SK-N-SH treated with all-trans-retinoic acid at 6 μM for 48 hours (cell line): ENCODE measurements at places on chromosomes 3 and 15.

DNA sequence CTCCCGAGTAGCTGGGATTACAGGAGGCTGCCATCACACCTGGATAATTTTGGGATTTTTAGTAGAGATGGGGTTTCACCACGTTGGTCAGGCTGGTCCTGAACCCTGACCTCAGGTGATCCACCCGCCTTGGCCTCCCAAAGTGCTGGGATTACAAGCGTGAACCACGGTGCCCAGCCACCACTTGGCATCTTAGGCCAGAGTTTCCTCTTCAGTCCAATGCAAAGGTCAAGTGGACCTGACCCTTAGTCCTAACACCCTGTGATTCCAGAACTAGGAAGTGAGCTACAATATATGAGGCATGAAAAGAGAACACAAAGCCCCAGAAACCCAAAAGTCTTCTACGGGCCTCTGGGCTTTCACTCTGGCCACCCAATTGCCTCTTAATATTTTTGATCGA lies 5.3 kb downstream of the MYLK start:
- no peak for ATAC-seq

GRCh38 chr3:128425142-128425845 lies 41.4 kb downstream of the DNAJB8 start:
- ATAC-seq = no peak

- peak; percentile 88 for ATAC-seq
These were observed 62.7 kb upstream of the CD47 start for GRCh38 chr3:108153451-108153981.

GRCh38 chr3:56086355-56086754 lies 381.9 kb downstream of the ERC2 start:
- ATAC-seq = no peak

GRCh38 chr3:97968376-97968775 lies 3.9 kb downstream of the RIOX2 start:
- no peak for ATAC-seq

DNA sequence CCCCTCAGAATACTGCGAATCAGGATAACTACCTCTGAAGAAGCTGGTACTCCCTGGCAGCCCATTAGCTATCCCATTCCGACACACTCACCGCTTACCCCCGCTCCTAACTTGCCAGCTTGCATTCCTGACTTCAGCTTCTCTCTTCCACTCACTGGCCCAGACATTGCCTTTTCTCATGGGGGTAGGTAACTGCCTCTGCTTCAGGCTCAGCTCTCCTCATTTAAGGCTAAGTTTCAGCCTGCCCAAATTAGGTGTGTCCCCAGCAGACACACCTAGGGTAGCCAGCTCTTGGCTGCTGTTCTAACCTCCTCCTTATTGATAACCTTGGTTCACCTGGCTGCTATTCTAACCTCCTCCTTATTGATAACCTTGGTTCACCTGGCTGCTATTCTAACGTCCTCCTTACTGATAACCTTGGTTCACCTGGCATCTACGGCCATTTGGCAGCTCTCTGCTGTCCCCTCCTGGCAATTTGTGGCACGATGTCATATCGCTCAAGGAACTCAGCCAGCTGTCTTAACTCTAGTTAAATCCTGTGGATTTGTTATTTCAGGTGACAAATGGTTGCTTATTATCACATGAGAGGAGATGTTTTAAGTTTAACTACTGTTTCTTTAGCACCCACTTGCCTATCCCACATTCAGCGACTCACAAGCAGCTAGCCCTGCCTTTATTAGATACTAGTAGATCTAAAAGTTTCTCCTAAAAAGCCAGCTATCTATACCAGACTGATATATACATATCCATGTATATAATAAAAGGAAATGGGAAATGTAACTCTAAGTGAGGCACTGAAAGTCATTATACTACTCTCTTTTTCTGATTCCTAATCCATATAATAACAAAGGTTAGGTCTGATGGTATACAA lies 106.5 kb upstream of the ACP3 start:
- ATAC-seq = peak; percentile 36; the same call in 1 of the 3 replicates

- no peak for ATAC-seq
These were observed 19.1 kb downstream of the SLC12A6 start for GRCh38 chr15:34318277-34319079.

- no peak for ATAC-seq
These were observed 42.9 kb downstream of the UACA start for GRCh38 chr15:70720228-70721016.

DNA sequence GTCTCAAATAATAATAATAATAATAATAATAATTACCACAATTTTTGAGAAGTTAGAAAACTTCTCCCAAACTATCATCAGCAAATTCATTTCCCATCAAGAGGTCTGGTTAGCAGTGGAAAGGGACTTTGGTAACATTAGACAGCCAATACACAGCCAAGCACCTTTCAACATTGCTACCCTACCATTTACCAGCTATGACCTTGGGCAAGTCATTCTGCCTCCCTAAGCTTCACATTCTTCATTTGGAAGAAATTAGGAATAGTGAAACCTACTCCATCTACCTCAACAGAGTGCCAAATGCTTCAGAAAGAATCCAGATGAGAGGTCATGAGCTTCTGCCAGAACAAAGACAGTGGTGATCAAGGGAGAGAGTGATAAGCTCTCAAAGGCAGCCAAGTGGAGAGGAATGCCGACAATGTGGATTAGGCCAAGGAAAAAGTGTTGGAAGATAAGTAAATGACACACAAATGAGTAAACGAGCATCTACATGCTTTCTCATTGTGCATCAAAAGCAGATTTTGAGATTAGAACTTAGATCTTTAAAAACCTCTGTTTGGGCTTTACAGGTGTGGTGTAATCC lies 42.9 kb upstream of the LPP start:
- no peak for ATAC-seq

DNA sequence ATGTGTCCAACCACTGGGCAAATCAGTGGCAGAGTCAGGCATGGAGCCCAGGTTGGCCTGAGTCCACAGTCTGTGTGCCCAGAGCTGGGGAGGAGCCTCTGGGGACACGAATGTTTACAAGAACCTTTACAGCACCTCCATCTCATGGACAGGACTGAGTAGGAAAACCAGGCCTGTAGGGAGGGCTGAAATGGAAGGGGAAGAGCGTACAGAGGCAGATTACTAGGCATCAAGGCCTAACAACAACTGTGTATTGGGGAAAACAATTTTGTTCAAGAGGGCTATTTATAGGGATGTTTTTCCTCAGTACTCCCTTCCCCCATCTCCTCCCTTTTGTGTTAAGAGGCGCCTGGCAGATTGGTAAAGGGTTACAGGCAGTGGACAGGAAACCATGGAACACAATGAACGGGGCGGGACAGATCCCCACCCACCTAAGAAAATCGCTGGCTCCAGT lies 15.1 kb upstream of the ARHGAP31 start:
- ATAC-seq = no peak

DNA sequence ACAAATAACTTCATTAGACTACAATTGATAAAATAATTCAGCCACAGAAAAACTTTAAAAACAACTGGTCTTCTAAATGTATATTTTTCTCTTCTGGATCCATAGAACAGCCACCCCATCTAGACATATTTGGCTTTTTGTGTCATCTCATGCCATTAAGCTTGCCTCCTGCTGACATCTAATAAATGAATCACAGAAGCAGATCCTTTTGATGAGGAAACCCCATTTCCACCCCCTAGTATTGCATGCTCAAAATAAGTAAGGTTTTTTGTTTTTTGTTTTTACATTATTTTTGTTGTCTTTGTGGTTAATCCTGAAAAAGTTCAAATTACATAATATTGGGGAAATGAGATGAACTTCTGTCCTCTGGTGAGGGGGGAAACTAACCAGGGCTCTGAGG lies 94.8 kb downstream of the DUT start:
- no peak for ATAC-seq

- ATAC-seq = peak; percentile 12
These were observed 447 bp upstream of the SHQ1 start for GRCh38 chr3:72848703-72849081.

DNA sequence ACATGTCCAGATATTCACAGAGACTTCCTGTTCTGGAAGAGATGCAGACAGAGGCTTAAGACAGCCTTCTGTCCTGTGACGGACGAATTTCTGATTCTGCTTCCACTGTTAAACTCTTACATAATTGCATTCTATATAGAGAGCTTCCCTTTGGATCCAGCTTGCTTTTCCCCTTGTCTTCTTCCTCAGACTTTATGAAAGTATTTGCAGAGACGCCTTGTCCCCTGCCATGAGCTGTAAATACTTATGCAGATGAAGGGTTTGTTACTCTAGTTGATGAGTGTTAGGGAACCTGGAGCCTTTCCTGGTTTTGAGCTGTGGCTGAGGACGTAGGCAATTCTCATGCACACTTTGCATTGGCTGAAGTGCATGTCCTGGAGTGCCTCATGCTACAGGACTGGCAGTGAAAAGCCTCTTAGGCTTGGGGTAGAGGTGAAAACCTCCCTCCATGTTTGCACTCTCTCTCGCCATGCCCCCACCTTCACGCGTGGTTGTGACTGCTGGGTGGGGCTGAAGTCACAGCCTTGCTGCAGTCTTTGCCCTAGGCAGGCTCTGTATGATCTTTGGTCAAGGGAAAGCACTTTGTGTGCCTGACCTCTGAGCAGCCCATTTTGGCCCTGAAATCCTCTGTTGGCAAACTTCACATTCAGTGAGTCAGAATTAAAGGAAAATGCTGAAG lies 286.6 kb downstream of the PTPRG start:
- peak; percentile 75 for ATAC-seq

GRCh38 chr3:179236669-179237301 lies 14.1 kb downstream of the KCNMB3 start:
- ATAC-seq = no peak

- no peak for ATAC-seq
These were observed 4.0 kb downstream of the FMN1 start for GRCh38 chr15:33190539-33190938.

DNA sequence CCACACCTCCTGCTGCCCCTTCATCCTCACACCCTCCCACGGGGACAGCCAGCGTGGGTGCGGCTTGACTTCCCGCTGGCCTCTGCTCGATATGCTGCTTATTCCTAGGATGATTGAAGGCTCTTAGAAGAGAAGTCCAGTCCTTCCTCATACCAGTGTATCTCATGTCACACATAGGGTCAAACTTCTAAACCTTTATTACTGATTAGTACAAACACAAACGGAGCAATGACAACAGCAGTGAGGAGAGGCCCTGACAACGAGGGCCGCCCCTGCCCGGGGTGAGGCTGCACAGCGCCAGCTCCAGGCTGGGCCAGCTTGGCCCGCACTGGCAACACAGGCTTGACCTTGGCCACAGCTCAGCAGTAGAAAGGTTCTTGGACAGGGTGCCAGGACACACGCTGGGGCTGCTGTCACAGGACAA lies 3.7 kb downstream of the CIB1 start:
- ATAC-seq = no peak

DNA sequence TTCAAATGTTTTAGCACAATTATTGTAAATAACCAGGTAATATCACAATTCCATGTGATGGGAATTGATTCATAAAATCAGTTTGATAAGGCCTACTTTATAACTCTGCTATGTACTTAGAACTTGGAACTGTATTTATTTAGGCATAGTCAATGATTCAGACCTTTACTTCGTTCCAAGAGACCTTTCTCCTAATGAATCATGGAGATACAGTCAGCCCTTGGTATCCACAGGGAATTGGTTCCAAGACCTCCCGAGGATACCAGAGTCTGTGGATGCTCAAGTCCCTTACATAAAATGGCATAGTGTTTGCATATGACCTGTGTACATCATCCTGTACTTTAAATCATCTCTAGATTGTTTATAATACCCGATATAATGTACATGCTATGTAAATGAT lies 60.8 kb upstream of the UMPS start:
- peak; percentile 60; the same call in 2 of the 3 replicates for ATAC-seq

DNA sequence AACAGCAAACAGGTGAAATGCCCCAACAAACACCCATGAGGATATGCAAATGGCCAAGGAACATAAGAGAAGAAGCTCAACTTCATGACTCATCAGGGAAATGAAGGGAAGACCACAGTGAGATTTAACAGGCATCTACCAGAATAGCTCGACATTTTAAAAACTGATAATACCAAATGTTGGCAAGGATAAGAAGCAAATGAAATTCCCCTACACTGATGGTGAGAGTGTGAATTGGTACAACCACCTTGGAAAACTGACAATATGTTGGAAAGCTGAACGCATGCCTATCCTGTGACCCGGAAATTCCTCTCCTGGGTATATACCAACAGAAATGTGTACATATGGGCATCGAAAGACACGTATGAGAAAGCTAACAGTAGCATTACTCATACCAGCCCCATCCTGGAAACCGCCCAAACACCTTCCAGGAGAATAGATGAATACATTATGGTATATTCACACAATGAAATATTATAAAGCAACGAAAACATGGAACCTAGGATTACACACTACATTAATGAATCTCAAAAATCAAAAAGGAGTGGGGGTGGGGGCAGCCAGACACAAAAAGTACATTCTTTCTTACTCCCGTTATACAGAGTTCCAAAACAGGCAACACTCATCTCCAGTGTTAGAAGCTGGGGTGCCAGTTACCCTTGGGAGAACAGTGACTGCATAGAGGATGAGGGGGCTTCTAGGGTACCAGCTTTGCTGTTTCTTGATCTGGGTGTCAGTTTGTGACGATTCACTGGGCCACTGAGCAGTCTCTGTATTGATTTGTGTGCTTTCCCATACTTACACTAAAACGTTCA lies 16.9 kb downstream of the RFTN1 start:
- no peak for ATAC-seq

DNA sequence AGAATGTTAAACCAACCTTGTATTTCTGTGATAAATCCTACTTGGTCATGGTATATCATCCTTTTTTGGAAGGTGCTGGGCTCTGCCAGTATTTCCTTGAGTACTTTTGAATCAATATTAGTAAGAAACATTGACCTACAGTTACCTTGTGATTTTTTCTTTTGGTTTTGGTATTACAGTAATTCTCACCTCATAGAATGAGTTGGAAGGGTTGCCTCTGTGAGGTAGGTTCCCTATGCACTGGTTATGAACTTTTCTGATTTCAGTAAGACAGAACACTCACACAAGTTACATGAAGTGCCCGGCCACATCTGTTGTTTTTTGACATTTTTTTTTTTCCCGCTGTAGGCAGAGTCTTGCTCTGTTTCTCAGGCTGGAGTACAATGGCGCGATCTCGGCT lies 20.0 kb downstream of the PCCB start:
- ATAC-seq = no peak

- ATAC-seq = no peak
These were observed 7.2 kb downstream of the CCDC80 start for GRCh38 chr3:112633757-112634156.

- no peak for ATAC-seq
These were observed 766.3 kb downstream of the ZNF385D start for GRCh38 chr3:20984594-20985205.

- no peak for ATAC-seq
These were observed 7.3 kb downstream of the RNU5B-1 start for GRCh38 chr15:65311760-65312159.

GRCh38 chr3:5022966-5023776 lies 43.9 kb downstream of the BHLHE40 start:
- ATAC-seq = peak; percentile 66

GRCh38 chr15:90165659-90166489 lies 35.3 kb upstream of the SEMA4B start:
- peak; percentile 98 for ATAC-seq

GRCh38 chr15:47599806-47600205 lies 117.5 kb upstream of the SEMA6D start:
- no peak for ATAC-seq

GRCh38 chr3:157104928-157105652 lies 54.9 kb downstream of the CCNL1 start:
- ATAC-seq = no peak; the same call in 1 of the 3 replicates

GRCh38 chr15:31005660-31006059 lies 14.2 kb upstream of the MTMR10 start:
- ATAC-seq = no peak

GRCh38 chr15:34625007-34625406 lies 41.6 kb upstream of the GOLGA8B start:
- no peak for ATAC-seq

- no peak; the same call in 2 of the 3 replicates for ATAC-seq
These were observed 22.9 kb downstream of the ANP32A start for GRCh38 chr15:68797599-68798345.
